Dermis blood vessel endothelial cell (primary cell): ENCODE measurements at places on chromosomes 7 and 10. TPM values are rescaled to one million over a fixed set of nuclear protein-coding genes. Genes with fewer than 3 reads are reported as not detected.

SDK1 gene
- 0.23 and 0.34 TPM in 2 replicates for total RNA-seq

AKR1C3 gene
- 119 and 237 TPM in 2 replicates for total RNA-seq

UPK3BL2 gene
- 2.3 and 2.7 TPM in 2 replicates for total RNA-seq

STEAP1 gene
- 11.1 and 27.6 TPM in 2 replicates for total RNA-seq

ATOH7 gene
- total RNA-seq = not detected in 2 replicates

LRRC17 gene
- total RNA-seq = 1.2 and 2.0 TPM in 2 replicates

DNA sequence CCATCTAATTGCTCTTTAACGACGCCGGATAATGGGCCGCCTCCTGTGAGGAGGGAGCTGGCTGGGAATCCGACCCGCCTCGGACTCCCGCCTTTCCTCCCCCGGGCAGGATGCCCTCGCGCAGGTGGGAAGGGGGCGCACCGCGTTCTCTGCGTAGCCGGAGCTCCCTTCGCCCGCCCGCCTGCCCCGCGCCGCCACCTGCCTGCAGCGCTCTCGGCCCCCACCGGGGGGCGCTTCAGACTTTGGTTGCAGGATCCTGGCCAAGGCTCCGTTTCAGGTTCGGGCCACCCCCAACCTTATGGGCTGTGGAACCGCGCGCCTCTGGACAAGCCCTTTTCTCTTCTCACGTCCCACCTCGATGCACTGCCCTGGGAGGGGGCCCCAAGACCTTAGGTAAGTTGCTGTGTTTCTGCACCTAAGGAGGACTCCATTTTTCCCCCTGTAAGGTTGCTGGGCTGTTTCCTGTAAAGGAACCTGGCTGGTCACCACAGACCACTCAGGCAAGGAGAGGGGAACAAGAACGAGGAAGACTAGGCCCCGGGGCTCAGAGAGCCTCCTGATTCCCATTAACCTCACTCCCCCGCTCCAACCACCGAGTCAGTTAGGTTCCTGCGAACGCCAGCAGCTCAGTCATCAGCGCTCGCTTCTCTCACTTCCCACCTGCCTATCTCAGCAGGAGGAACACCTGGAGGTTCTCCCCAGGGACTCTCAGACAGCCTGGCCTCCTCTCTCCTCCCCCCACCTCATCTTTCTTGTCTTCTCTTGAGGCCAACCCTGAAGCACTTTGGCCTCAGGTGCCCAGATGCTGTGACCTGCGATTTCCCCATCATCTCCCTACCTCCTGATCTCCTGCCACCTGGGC is 11.3 kb upstream of the KAZALD1 start:
- DNase-seq = peak; percentile 69

DNA sequence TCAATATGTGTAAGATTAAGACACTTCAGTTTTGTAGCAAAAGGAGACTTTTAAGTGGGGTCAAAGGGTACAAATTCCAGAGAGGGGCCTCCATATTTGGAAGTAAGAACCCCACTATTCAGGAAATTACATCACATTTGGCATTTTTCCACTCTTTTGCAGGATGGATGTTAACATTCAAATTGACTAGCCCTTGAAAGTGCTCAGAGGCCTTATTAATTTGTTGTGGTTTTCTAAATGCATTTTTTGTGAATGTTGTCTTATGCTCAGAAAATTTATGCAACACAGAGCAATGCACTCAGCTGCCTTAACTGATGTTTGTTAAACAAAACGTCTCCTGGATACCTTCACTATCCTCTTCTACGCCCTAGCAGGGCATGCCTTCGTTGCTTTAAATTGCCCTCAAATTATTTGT is 50.9 kb upstream of the PDLIM1 start:
- DNase-seq = peak; percentile 54

- no peak for DNase-seq
These were observed 7.8 kb downstream of the C1GALT1 start for GRCh38 chr7:7190142-7190541.

DNA sequence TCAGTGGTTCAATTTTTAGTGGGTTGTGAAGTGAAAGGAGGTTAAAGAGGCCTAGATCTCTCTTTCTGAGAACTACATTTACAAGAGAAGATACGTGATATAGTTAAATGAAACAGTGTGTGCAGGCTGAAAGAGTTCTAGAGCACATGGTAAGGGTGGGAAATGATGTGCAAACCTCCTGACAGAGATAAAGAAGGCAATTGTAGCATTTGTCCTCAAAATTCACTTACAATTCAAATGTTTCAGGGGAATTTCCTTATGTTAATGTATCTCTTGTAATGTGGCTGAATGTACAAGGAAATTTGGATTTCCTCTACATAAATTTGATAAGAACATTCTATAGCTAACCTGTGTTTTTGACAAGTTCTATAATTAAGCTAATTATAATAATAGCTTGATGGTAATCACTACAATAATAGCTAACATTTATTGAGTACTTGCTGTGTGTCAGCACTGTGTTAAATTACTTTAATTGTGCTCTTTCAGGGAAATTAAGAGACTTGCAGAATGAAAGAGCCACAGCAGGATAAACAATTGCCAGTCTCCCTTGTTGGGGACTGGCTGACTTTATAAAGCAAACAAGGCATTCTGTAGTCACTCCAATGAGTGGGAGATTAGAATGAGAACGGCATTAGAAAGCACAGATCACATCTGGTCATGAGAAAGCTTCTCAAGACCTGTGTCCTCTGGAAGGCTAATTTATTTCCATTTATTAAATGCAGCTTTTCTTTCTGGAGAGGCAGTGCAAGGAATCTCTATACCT is 139.7 kb upstream of the TMEM72 start:
- no peak for DNase-seq

- DNase-seq = no peak
These were observed 163.5 kb upstream of the LYZL2 start for GRCh38 chr10:30793093-30793492.

GRCh38 chr10:50497758-50498157 is 126.0 kb downstream of the SGMS1 start:
- no peak for DNase-seq

DNA sequence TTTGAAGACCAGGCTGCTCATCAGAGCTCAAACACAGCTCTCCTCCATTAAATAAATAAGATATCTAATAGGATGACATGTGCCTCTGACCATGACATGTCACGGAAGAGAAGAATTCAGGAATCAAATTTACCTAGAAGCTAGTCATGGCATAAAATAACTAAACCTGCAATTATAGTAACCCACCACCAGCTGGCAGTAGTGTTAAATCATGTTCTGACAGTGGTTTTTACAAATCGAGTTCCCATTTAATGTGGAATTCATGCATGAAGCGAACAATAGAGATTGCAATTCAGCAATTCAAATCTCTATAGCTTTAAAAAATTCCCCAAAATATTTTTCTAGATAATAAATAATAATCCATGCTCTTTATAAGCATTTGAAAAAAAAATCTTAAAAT is 74.6 kb upstream of the IKZF1 start:
- DNase-seq = peak; percentile 4

DNA sequence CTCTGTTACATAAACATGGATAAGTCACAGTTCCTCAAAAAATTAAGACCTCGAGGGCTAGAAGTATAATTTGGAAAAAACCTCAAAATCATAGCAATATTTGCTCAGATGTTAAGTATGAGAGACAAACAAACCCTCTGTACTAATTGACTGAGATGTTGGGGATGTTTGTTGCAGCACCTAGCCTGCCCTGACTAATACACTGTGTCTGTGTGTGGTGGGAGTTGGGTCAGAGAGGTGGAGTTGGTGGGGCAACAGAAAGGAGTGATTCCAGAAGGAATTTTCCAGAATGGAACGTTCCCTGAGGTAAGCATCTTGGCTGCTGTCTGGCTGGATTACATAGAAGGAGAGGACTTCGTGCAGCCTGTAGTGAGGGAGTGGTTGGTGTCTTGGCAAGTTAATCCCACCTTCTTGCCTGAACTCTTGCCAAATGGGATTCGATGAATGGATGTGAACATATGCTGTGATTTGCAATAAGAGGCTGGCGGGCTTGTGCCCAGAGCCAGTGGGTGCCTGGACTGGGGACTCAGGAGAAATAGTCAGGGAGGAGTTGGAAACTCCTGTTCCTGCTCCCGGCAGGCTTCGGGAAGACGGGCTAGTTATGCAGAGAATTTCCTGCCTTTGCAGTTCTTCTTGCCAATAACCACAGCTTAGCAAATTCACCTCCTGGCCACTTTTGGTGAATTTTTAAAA is 9.3 kb upstream of the FAM180A start:
- peak; percentile 71 for DNase-seq

- no peak for DNase-seq
These were observed 45.7 kb upstream of the DPYSL4 start for GRCh38 chr10:132141076-132141475.

GRCh38 chr7:34939175-34939574 is 98.1 kb downstream of the DPY19L1 start:
- no peak for DNase-seq

GRCh38 chr10:45422866-45423659 is 49.0 kb downstream of the ALOX5 start:
- DNase-seq = no peak

DNA sequence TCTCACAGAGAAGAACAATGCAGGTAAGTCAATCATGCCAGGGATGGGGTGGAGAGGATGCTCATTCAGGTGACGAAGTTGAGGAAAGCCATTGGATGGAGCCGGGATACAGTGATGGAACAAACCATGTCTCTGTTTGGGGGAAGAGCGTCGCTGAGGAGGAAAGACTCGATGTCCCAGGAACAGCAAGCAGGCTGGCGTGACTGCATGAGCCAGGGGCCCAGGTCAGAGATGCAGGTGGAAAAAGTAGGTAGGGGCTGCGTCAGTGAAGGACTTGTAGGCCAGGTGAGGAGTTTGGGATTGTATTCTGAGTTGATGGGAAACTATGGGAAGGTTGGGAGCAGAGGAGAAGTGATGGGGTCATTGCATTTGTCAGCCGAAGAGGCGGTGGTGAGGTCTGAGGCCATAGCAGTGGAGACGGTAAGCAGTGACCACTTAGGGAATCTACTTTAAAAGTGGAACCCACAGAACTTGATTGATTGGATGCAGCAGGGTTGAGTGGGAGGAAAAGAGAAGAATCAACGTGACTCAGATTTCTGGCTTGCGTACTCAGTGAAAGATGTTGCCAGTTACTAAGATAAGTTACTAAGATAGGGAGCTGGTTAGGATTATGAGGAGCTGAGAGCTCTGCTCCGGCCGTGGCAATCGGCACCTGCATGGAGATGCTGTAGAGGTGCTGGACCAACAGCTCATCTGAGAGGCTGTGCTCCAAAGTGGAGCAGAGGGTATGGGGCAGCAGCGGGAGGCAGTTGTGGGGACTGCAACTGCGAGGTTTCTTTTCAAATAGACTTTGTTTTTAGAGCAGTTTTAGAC is 12.5 kb upstream of the IL2RA start:
- DNase-seq = no peak

GRCh38 chr10:31596765-31597164 is 277.7 kb downstream of the ZEB1 start:
- DNase-seq = no peak

GRCh38 chr10:26031300-26031699 is 97.3 kb downstream of the MYO3A start:
- no peak for DNase-seq

- no peak for DNase-seq
These were observed 178.2 kb upstream of the NRG3 start for GRCh38 chr10:81696609-81697388.

- DNase-seq = no peak
These were observed 4.9 kb downstream of the CCDC6 start for GRCh38 chr10:59901470-59901869.

DNA sequence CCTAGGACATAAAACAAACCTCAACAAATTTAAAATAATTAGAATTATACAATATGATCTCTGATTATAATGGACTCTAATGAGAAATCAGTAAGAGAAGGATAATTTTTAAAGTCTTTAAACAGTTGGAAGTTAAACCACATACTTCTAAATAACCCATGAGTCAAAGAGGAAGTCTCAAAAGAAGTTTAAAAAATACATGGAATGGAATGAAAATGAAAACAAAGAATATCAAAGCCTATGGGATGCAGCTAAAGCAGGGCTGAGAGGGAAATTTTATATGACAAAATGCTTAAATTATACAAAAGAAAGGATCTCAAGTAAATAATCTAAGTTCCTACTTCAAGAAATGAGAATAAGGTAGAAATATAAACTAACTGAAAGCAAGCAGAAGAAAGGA is 460.5 kb downstream of the RPS24 start:
- DNase-seq = no peak

DNA sequence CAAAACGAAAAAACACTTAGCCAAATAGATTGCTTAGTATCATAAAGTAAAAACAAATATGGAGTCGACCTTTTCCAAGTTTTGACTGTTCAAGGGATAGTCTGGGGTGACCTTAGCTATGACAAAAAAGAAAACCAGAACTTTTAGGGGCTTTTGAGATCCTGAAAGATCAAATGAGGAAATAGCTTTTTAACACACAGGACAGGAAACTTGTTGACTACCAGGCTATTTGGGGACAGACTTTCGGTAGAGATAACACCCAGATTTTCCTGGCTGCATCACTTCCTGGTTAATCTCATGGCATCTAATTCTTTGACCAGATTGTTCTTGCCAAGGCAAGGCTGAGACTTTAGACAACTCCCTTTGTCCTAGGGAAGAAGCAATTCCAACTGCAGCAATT is 34.5 kb upstream of the EGR2 start:
- no peak for DNase-seq

DNA sequence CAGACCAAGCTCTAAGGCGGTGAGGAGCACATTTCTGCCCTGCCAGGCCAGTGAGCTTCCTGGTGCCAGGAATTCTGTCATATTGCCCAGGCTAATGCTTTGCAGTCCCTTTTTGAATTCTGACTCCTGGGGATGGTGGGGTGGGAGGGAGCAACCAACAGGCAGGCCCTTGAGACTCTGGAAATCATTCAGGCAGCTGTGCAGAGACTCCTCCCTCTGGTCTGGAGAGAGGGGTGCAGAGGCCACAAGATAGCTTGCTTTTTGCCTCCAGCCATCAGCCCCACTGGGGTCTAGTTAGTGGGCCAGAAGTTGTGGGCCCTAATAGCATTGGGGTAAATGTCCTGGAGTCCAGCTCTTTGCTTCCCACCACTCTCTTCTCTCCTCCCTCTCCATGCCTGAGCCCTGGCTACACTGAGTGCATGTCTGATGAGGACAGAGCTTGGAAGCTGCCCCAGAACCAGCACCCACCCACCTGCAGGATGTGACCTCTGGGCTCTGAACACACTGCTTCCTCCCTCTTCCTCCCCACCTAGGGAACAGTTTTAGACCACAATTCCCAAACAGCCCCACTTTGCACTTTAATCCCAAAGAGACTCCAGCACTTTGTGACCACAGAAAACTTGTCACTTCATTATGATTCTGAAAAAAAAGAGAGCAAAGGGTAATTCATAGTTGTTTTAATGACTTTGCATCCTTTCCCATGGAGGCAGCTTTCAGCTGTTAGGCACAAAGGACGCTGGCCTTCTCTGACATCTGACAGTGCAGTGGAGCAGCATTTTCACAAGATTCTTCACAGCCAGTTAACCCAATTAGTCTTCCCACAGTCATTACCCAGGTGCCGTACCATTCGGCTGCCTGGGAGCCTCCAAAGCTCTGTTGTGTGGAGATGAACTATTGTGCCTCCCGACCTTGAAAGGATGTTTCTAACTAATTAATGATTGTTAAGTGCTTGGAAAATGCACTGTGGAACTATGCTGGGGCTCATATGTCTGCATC is 262.5 kb downstream of the TRIL start:
- peak; percentile 46 for DNase-seq

- peak; percentile 40 for DNase-seq
These were observed 8.5 kb downstream of the ITPRIP start for GRCh38 chr10:104329735-104330134.

- DNase-seq = no peak
These were observed 475.3 kb upstream of the AUTS2 start for GRCh38 chr7:69122953-69123352.
